ENCODE measurements at places on chromosomes 16 and 17.

- DNase-seq = no peak
These were observed 216.5 kb downstream of the TMEM114 start for GRCh38 chr16:8373676-8374431.

DNA sequence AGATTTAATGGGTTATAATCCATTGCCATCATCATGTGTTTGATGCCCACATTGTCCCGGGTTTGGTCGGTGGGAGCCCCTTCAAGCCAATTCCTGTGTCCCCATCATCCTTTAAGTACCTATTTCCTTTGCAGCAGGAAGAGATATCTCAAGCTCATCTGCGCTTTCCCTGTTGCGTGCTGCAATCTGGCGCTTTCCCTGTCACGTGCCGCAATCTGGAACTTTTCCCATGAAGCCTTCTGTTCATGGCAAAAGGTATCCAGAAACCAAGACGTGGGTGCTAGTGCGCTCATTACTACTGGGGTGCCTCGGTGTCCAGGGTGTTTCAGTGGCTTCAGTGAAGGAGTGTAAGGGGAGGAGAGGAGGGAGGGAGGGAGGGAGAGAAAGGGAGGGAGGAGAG, 174.6 kb upstream of the ZNF469 start:
- DNase-seq = no peak

DNA sequence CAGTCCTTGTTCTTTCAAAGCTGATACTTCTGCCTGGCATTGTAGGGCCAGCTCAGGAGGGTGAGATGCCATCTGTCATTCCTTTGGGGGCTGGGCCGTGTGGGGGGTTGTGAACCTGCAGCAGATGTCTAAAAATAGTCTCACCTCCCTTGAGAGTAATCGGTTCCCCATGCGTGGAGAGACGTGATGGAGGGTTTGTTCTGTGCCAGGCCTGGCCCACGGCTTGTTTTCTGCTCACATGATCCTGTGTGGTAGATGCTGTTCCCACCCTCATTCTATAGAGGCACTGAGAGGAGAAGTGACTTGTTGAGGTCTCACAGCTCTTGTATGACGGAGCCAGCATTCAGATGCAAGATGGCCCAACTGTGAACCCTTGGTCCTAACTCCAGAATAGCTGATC, 4.6 kb downstream of the IRF8 start:
- DNase-seq = no peak

GRCh38 chr16:81035398-81035974, at the start of gene ATMIN:
TSS of gene ATMIN (plus strand) at chr16:81035842. CDS start at chr16:81035871, 29 bp downstream.
- DNase-seq = peak; percentile 80

GRCh38 chr17:39755554-39756379, 18.0 kb downstream of the GRB7 start:
- no peak for DNase-seq

GRCh38 chr17:48412841-48413240, 17.2 kb downstream of the SKAP1 start:
- no peak for DNase-seq

- no peak for DNase-seq
These were observed 1.4 kb upstream of the SP6 start for GRCh38 chr17:47852113-47852949.

GRCh38 chr17:63665527-63666214, 34.3 kb downstream of the LIMD2 start:
- DNase-seq = no peak

GRCh38 chr17:11535231-11535630, 63.0 kb upstream of the DNAH9 start:
- DNase-seq = no peak

DNA sequence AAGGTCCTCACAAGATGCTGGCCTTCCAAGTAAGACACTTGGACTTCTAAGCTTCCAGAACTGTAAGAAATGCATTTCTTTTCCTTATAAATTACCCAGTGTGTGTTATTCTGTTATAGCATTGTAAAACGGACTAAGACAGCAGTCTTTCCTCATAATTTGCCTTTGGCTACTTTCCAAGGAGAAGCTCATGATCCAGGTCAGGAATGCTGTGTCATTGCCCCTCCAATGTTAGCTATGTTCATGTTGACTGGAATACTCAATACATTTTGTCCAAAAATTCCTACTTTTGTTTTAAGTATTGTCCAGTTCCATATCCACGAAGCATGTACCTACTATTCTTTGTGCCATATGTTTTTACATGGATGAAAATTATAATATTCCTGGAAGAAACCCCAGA, 234.6 kb downstream of the HS3ST3A1 start:
- no peak for DNase-seq

- DNase-seq = no peak
These were observed 31.7 kb upstream of the DHX40 start for GRCh38 chr17:59533694-59534093.

DNA sequence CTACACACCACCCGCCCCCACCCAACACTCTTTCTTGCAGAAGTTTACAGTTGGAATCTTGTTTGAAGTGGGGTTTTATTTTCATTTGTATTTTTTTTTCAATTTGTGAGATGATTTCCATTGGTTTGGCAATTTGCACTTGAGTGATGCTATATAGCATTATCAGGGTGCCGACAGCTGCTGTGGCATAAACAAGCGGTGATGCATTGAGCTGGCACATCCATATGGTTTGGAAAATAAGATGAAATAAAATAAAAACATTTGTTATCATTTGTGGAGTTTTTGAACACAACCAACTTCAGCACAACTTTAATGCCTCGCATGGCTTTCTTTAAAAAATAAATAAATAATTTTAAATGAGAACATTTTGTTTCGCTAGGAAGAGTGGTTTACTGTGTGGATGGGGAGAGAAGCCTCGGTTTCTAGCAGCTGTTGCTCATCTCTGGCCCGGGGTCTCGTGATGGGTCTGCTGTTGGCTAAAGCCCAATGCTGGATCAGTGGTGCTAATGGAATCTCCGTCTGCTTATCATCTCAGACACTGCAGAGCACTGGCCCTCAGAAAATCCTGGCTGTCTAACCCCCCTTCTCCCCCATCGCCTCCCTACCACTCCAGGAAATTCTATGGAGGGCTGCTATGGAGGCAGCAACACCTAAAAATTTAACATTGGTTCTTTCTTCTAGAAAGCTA, 192.3 kb upstream of the MAF start:
- no peak for DNase-seq

- DNase-seq = no peak
These were observed 87.8 kb downstream of the CRISPLD2 start for GRCh38 chr16:84907575-84907974.

DNA sequence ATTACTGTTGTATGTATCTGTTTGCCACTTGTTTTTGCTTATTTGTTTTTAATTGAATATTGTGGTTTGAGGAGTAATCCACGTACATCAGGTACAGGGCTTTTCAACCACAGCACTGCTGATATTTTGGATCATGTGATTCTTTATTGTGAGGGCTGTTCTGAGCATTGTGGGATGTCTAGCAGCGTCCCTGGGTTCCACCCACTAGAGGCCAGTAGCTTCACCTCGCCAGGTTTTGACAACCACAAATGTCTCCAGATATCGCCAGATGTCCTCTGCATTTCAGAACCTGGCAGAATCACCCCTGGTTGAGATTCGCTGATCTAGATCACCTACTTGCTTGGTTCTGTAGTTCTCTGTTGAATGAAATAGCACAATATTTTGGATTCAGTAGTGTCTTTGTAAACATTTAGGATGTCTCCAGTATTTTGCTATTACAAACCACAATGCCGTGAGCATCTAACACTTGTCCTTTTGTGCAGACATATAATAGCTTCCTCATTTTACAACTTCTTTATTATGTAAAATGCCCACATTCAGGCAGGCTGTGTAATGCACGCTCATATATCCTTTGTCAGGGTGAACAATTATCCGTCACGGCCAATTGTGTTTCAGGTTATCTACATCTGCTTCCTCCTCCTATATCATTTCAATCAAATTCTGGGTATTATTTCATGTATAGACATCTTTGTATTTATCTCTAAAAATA, 380.3 kb downstream of the SNX29 start:
- no peak for DNase-seq

- no peak for DNase-seq
These were observed 137.5 kb downstream of the ANKFN1 start for GRCh38 chr17:56290802-56291118.

DNA sequence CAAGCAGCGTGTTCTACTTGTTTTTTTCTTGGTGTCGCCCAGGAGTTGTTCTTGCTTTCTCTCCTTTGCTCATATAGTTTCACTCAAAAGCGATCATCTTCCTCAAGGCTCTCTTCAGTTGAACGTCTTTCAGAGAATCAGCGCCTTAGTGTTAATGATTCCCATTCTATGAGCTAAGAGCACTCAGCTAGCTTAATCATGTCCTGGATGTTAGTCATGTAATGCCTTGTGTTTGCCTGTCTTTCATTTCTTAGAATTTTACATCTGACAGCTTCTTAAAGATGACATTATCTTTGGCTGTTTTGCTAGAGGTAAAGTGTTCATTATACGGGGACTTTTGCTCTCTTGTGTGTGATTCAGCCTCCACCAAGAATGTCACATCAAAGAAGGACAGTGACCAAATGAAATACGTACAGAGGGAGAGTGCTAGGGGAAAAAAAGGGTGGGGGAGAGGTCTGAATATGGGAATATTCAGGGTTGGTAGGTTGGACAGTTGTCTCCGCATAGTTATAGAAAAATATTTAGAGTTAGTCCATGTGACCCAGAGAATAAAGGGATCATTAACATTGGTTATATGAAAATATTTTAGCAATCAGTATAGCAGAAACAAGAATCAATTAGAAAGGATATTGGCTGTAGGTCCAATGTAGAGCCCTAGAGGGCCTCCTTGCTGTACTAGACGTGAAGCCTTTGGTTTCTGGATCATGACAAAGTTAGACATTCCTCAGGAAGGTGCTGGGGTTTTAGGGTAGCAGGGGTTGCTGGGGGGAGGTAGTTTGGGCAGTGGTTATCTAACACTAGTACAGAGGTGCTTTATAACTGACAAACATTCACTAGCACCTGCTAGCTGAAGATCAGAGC, 31.9 kb upstream of the ANKFN1 start:
- DNase-seq = no peak

- no peak for DNase-seq
These were observed 303.7 kb downstream of the KCNJ2 start for GRCh38 chr17:70473049-70473448.

DNA sequence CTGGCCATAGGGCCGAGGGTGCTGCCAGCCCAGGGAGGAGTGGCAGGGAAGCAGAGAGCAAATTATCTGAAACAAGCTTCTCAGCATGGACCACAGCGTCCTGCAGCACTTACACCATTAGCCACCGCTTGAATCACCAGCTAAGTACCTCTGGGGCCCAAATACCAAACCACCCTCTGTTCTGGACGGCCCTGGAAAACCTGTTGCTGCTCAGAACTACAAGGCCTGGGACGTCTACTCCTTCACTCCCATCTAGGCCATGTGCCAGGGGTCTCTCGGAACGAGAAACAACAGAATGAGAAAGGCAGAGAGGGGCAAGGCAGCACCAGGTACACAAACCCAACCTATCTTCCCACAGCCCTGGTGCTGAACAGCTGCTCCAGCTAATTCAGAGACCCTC, 39.9 kb upstream of the GFOD2 start:
- no peak for DNase-seq

- no peak for DNase-seq
These were observed 1.9 kb upstream of the ST6GALNAC1 start for GRCh38 chr17:76645481-76645880.

- no peak for DNase-seq
These were observed 233.7 kb downstream of the ZFHX3 start for GRCh38 chr16:72814226-72814625.

DNA sequence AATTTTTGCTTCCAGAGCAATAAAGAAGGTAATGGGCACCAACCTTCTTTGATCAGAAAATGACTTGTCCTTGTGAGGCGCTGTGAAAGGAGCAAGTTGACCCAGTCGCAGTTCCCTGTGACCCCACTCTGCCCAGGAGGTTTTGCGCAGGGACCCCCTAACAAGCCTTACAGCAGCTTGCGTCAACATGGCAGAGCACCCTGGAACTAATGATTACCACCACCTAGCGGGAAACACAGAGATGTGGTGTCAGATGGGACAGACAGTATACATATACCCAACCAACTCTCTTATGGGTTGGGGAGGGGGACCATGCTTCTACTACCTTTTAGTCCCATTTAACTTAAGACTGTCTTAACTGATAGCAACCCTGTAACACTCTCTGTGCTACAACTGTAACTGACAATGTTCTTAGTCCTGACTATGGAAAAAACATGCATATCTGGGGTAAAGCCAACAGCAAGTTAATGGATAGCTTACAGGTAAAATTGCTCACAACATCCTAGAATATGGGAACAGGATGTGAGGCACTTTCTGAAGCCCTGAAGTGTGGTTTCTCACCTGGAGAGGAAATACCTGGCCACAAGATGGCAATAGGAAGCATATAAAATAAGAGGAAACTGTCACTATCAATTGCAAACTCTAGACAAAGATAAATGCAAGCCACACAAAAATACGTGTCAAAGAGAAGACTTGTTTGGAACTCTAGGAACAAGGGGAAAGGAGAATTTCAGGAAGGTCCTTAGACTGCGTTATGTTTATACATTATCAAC, 3.0 kb downstream of the KARS1 start:
- no peak for DNase-seq

DNA sequence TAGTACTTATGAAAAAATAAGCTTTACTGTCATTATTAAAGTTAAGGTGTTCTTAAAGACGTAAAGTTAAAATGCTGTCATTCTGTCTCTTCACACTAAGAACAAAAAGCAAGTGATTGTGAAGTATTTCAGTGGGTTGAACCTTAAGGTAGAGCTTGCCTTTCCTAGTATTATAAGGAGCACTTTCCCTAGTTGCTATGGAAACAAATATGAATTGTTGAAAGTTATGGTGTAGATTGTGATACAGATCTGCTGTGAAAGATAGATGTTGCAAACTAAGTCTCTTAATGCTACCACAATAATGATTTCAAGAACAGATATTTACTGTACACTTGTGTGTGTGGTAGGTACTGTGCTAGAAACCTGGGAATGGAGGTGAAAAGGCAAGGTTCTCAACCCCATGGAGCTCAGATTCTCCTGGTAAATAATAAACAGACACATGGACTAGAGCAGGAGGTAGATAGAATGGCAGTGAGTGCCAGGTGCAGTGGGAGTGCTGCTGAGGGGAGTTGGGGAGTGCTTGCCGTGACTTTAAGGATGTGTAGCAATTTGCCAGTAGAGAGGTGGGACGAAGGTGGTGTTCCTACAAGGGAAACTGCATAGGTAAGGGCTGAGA, 34.7 kb downstream of the MRTFB start:
- DNase-seq = no peak

All from left renal pelvis (tissue), 4 donors.